ENCODE measurements at places on chromosomes 4 and X.

GRCh38 chrX:117713411-117713810 is 403.2 kb downstream of the KLHL13 start:
- no peak for DNase-seq

- DNase-seq = no peak
Observed at GRCh38 chr4:31106419-31106818, 386.2 kb downstream of the PCDH7 start.

GRCh38 chrX:22536746-22537304 is 264.1 kb downstream of the CBLL2 start:
- DNase-seq = no peak

GRCh38 chr4:110073053-110073845 is 125.2 kb downstream of the ELOVL6 start:
- no peak for DNase-seq

DNA sequence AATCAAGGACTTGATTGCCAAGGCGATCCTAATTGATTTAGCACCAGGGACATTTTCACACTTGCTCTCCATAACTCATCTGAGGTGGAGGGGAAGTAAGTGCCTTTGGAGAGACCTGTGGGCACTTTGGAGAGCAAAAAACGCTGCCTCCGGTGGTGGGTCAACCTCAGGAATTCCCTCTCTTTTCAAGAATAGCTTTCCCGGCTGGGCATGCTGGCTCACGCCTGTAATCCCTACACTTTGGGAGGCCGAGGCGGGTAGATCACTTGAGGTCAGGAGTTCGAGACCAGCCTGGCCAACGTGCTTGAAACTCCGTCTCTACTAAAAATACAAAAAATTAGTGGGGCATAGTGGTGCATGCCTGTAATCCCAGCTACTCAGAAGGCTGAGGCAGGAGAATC is 49.2 kb downstream of the PRPS1 start:
- DNase-seq = no peak

GRCh38 chr4:121358473-121358872 is 22.3 kb downstream of the QRFPR start:
- no peak for DNase-seq

GRCh38 chr4:144176476-144176875 is 36.0 kb upstream of the GYPA start:
- DNase-seq = no peak

GRCh38 chr4:1205586-1206298 is 33.4 kb upstream of the SPON2 start:
- DNase-seq = no peak

DNA sequence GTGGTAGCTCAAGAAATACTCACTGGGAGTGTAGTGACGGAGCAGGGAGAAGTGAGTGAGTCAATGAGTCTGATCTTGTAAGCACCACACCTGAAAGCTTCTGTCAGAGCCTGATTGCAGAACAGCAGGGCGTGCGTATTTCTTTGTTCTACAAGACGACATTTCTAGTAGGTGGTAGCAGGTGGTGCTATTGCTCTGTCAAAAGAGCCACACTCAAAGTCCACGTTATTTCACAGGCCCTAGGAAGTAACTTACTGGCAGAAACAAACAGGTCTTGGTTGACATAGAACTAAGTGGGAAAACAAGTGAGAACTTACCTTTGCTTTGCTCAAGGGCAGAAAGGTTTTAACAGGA is 46.4 kb upstream of the SPRY1 start:
- DNase-seq = no peak

- DNase-seq = no peak
Observed at GRCh38 chr4:8353912-8354453, 84.4 kb downstream of the HTRA3 start.

GRCh38 chrX:130893356-130894085 is 9.5 kb downstream of the ENOX2 start:
- no peak for DNase-seq

- no peak for DNase-seq
Observed at GRCh38 chr4:16289897-16290554, 63.8 kb upstream of the TAPT1 start.

- no peak for DNase-seq
Observed at GRCh38 chrX:123581586-123581985, 151.3 kb downstream of the THOC2 start.

DNA sequence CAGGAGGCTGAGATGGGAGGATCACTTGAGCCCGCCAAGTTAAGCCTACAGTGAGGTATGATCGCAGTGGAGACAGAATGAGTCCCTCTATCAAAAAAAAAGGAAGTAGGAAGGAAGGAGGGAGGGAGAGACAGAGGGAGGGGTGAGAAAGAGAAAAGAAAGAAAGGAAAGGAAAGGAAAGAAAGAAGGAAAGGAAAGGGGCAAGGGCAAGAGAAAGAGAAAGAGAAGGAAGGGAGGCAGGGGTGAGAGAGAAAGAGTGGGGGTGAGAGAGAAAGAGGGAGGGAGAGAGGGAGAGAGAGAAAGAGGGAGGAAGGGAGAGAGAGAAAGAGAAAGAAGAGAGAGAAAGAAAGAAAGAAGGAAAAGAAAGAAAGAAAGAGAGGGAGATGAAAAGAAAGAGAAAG is 13.2 kb downstream of the ELF2 start:
- DNase-seq = no peak

DNA sequence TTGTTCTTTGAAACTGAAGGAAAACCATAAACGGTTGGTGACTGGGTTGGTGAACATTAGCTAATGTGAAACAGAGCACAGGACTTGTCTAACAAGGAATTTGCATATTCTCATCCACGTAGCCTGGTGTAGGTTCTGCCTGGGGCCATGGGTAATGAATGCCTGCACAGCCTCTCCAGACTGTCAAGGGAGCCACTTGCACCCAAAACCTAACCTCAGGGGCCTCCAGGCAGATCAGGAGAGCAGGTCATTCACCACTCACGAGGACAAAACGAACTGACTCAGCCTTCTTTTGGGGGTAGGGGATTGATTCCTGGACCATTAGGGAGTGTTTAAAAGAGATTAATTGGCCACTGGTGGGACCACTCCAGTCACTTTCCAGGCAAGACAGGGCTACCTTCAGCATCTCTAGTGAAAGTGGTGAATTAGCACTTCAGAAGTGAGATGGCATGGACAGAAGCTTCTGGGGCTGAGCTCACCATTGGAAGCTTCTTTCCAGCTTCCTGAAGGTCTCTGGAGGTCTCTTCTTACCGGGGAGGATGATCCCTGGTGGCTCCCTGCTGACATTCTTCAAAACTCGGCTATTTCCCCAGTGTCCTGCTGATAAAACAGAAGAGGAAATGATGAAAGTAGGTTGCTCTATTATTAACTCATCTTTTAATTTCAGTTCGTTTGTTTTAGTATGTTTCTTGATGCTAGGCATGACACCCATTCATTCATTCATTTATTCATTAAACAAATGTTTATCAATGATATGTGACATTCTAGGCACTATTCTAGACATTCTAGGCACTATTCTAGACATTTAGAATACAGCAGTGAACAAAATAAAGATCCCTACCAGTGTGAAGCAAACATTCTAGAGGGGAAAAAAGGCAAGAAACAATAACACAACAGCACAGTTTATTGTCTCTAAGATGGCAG is 104.5 kb upstream of the LNX1 start:
- DNase-seq = no peak

DNA sequence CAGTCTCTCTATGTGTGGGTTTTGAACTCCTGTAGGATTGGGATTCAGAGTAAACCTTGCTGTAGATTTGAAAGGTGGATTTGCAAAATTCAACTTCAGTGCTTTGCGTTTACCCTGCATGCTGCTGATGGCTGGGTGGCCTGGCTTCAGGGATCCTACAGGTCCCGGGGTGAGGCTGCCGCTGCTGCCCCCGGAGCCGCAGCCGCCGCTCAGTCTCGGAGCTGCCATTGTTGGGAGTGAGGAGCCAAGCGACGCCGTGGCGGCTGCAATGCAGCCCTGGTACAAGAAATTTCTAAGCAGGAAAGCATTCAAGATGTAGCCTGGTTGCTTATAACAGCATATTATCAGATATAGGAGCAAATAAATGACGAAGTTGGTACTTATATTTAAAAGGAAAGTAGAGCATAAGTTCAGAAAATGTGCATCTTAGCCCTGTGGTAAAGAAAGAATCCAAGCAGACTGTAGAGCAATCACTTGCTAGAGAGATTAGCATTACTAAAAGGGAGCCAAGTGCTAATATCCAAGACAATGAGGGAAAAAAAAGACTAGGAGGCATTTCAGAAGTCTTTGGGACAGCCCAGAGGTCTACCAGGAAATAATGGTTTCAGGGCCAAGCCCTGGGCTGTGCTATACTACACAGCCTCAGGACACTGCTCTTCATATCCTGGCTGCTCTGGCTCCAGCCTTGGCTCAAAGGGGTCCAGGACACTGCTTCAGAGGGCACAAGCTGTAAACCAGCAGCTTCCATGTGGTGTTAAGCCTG is 36.9 kb upstream of the CHIC1 start:
- no peak for DNase-seq

DNA sequence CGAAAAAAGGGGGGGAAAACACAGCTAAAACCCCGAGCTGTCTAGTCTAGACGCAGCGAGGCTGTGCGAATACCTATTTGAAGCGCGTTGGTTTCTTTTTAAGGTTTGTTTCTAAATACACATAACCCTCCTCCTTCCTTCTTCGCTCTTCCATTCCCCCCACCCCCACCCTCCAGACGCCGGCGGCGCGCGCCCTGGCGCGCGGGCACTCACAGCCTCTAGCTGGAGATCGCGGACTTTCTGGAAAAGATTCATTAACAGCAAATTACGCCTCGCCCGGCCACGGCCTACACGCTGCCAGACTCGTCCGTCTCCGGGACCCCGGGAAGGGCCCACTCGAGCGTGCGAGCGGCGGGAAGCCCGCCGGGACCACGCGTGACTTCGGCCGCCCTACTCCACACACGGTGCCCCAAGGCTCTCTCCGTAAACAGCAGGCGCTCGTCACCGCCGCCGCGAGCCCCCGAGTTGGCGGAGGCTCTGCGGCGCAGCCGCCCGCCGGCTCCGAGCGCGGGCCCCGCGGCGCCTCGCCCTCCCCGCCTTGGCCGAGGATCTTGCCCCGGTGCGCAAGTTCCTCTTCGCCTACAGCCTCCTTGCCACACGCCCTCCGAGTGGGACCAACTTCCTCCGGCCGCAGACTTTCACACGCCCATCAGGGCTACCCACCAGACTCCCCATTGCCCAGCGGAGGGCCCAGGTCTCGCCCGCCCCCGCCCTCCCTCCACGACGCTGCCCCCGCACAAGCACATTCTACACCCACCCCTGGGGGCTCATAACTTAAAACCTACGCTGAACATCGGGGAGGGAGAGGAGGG is 2.0 kb downstream of the BCOR start:
- DNase-seq = no peak

- DNase-seq = no peak
Observed at GRCh38 chr4:185039508-185040273, 21.4 kb downstream of the HELT start.

DNA sequence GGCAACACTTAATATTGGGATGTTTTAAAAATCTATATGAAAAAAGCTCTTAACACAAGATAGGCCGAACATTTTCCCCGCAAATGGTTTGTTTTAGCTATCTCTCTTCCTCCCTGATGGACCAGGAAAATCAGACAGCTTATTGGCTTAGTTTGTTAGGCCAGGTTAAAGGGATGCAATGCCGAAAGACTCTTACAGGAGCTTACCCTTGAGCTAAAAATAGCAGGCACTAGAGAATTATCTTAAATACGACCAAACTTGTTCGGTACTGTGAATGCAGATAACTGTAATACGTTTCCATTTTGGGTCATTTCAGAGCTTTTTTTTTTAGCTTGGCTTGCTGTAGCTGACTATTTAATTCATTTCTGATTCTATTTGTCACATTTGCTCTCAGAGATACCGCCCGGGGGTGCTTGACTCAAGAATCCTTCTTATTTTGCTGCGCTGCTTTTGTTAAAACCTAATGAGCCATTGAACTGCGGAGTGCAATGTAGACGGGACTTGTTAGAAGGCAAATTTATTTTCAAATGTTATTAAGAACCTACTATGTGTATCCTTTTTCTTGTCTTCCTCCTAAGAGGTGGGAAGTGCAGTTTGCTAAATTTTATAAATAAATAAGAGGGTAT is 23.3 kb downstream of the PPARGC1A start:
- no peak for DNase-seq

DNA sequence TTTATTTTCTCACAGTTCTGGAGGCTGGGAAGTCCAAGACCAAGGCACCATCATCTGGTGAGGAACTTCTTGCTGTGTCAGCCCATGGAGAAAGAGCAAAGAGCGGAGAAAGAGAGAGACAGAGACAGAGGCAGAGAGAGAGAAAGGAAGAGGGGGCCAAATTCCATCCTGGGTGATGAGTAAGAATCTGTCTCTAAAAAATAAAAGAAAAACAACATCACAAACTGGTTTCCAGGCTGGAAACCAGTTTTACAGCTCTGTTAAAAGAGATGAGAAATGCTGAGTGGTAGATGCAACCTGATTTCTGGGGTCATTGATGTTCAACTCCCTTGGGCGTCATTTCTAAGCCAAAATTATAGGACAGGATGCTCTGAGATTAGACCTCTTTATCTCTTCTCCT is 72.9 kb downstream of the SHOX start:
- DNase-seq = no peak

- DNase-seq = no peak
Observed at GRCh38 chr4:101774807-101775206, 15.7 kb upstream of the BANK1 start.

DNA sequence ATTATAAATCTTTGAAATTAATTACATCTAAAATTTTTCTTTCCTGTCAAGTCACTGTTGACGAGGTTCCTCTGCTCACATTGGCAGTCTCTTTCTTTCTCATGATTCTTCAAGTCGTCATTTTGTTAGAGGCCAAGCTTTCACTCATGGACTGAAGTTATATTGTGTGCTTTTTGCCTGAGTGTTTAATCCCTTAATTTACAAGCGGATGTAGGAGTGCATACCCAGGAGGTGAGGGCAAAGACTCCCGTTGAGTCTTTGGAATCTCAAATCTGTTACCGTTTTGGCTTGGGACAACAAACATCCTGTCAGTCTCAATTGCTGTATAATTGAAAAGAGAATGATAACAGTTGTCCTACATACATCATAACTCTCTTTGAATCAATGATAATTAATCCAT is 345.0 kb downstream of the TRIML1 start:
- no peak for DNase-seq

DNA sequence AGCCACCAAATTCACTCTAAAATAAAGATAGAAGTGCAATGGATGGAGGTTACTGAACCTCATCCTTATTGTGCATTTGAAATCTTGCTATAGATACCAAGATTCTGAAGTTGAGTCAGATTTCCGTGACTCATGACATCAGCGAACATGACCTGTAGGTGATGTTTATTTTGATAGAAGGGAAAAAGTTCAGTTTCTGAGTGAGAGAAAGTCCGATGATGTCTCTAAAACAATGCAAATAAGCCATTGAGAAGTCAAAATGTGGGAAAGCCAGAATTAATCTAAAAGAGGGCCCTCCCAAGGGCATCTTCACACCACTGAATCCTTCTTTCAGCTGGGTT is 20.0 kb downstream of the PHOX2B start:
- no peak for DNase-seq

GRCh38 chr4:7206385-7206784 is 14.0 kb downstream of the SORCS2 start:
- DNase-seq = no peak

DNA sequence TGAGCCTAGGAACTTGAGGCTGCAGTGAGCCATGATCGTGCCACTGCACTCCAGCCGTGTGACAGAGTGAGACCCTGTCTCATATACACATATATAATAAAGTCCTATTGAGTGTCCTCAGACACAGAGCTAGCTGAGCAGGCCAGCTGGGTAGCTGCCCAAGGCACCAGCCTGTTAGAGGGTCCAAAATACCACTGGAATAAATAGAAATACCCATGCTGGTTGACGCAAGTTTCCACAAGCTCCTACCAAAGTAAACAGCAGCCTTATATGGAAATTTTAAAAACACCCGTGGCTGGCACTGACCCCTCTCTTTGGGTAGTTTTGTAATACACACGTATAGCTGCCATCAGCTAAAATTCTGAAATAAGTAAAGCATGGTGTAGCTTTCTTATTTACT is 348.6 kb downstream of the BCOR start:
- no peak for DNase-seq
